ENCODE measurements at places on chromosomes 7 and 10.

- DNase-seq = no peak
These were observed 142.1 kb downstream of the SND1 start for GRCh38 chr7:127794136-127794535.

- DNase-seq = no peak
These were observed 179.7 kb upstream of the MALRD1 start for GRCh38 chr10:18868919-18869318.

- no peak for DNase-seq
These were observed 1.7 kb downstream of the SORBS1 start for GRCh38 chr10:95559471-95559870.

GRCh38 chr7:41942468-41943093 is 239.7 kb upstream of the INHBA start:
- DNase-seq = no peak

- DNase-seq = no peak
These were observed 137.1 kb downstream of the SH3PXD2A start for GRCh38 chr10:103718247-103718620.

DNA sequence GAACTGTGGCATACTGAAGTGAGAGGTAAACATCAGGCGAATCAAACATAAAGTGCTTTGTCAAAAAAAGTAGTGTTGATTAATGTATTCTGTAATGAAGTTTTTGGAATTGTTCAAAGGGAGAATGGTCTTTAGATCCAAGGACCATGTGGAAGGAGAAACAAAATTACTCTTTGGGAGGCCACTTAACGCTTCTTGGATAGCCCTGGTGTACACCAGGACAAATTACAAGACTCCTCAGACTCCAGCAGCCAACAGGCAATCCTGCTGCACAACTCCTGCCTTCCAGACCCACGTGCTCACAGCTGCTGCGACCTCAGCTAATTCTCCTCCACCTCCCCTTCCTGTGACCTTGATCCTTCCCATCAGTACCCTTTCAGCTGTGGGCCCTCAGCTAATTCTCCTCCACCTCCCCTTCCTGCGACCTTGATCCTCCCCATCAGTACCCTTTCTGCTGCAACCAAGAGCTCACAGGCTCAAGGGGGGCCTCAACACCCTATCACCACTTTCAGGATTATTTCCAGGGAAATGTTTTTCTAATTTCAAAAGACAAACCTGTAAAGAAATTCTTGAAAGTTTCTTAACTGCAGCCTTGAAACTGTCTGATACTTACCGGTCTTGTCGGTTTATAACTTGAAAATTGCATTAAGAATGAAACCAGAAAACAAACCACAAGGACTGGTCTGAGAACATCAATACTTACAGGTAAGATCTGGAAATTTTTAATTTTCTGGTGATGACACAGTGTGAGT is 29.7 kb upstream of the DDC start:
- no peak for DNase-seq

GRCh38 chr7:42774436-42774835 is 137.4 kb downstream of the C7orf25 start:
- no peak for DNase-seq

GRCh38 chr7:42161110-42161509 is 75.9 kb downstream of the GLI3 start:
- no peak for DNase-seq

- no peak for DNase-seq
These were observed 132.7 kb downstream of the CNOT4 start for GRCh38 chr7:135377171-135377570.

- no peak for DNase-seq
These were observed 16.3 kb downstream of the ACSL5 start for GRCh38 chr10:112390125-112390703.

DNA sequence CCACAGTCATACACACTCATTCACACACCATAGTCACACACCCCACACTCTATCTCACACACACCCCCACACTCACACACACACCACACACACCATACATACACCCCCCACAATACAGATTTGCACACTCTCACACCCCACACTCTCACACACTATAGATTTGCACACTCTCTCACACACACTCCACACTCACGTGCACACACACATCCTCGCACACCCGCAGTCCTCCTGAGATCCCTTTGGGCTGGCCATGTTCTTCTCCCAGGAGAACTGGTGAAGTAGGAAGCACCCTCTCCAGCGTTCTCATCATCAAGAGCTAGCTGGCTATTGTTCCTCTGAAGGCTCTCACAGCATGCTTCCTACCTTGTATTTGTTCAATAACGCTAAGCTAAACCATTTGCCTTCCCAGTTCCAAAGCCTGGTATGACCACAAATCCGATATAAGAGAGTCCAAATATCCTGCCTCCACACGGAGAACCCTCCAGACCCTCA is 86.2 kb downstream of the HECW1 start:
- DNase-seq = no peak

GRCh38 chr10:85603151-85603940 is 763.2 kb downstream of the GRID1 start:
- no peak for DNase-seq

DNA sequence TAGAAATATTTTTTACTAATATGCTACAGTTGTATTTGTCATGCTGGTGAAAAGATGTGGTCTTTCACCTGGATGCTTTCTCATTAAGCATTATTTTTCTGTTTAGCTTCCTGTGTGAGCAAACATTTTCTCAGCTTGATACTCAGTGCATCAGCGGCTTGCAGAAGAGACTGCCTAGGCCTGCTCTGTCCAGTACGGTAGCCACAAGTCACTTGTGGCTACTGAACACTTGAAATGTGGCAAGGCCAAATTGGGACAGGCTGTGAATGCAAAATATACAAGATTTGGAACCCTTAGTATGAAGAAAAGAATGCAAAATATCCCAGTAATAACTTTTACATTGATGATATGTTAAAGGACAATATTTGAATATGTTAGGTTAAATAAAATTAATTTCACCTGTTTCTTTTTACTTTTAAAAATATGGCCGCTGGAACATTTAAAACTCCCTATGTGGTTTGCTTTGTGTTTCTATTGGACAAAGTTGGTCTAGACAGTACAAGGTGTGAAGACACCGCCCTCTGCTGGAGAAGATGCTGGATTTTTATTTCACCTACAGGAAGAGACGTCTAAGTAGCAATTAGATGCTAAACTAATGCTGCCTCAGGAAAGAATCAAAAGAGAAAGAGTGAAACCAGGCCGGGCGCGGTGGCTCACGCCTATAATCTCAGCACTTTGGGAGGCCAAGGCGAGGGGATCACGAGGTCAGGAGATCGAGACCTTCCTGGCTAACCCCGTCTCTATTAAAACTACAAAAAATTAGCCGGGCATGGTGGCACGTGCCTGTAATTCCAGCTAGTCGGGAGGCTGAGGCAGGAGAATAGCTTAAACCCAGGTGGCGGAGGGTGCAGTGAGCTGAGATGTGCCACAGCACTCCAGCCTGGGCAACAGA is 5.3 kb downstream of the SRGN start:
- no peak for DNase-seq

DNA sequence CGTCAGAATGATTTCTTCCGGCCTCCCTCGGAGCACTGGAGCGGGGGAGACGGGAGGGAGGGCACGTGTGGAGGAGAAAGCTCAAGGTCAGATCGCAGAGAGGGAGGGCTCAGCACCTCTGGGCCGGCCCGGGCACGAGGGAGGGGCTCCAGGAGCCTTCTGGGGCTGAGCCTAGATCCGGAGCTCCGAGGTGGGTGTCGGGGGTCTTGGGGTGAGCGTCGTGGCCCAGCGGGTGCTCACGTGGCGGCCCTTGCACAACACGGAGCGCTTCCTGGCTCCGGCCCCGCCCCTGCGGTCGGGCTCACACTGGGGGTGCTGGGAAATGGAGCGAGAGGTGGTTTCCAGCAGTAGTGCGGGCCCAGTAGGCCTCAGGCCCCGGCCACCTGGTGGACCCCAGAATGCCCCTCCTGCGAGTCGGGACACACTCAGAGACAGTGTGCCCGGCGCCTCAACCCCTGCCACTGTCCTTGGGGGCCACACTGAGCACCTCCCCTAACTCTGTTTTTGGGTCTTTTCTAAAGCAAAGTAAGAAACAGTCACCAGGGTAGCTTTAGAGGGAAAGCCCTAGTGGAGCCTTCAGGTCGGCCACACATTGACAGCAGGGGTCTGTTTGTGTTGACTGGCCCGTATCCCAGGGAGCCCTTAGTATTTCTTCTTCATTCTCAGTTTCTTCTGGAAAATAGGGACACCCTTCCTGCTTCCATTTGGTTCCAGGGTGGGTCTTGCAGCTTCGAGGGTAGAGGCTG is 798 bp downstream of the PPIF start:
- no peak for DNase-seq

DNA sequence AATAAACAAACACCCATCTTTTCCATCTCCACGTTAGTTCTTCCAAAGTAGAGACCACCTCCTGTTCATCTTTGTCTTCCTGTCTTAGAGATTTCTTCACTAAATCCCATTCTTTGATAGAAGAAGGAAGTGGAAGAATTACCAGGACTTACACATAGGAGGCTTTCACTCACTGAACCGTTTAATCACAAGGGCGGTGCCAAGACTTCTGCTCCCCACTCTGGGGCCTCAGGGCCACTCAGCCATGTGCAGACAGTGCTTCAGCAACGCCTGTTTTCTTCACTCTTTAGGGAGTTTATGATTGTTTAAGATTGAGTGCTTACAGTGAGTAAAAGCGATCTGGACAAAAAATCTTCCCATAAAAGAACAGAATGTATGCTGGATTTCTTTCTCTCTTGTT is 63.9 kb upstream of the SORCS3 start:
- DNase-seq = no peak

- DNase-seq = no peak
These were observed 280.9 kb upstream of the HGF start for GRCh38 chr7:82050792-82051191.

- DNase-seq = no peak
These were observed 38.1 kb downstream of the UBE2H start for GRCh38 chr7:129914536-129915272.

DNA sequence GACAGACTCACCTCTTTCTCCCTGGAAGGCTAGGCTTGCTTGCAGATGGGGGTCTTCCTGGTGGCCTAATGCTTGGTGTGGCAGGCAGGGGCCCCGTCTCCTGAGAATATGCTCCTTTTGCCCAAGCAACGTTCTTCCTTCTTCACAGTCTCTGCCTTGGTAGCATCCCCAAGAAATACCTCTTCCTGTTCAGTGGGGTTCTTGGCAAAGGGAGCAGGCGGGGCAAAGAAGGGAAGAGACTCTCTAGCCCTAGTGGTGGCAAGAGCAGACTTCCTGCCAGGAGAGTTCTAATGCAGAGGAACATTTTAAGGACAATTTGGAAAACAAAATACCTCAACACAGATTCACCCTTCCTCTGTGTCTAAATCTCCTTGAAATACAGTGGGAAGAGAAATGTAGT is at the start of gene CLEC5A:
Gene CLEC5A, minus strand, starts transcription at position 179 of the 400 bp plus-strand sequence. CDS start 682 bp downstream, outside the sequence.
- DNase-seq = no peak
